NCI-H187 (cell line): ENCODE measurements at places on chromosomes 12 and 14.

- DNase-seq, result no peak
Observed at GRCh38 chr14:39568809-39569538, 136.7 kb upstream of the FBXO33 start.

GRCh38 chr12:25757037-25757665, 201.3 kb upstream of the RASSF8 start:
- DNase-seq, result no peak

DNA sequence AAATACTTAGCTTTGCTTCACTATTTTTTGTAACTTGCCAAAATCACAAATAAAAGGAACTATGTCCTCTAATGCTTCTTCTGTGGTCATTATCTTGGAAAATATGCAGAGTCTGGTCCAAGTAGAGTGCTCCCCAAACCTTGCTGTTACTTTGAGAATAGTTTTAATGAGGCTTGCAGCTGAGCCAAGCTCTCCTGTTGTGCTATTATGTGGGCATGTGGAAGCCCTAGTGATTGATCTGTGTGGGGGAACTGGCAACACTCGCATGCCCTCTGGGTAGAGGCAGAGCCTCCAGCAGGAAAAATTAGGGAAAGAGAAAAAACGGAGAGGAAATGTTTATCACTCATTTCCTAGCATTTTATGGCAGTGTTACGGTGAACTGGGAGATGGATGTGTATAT, 473.1 kb downstream of the EGLN3 start:
- DNase-seq, result no peak

DNA sequence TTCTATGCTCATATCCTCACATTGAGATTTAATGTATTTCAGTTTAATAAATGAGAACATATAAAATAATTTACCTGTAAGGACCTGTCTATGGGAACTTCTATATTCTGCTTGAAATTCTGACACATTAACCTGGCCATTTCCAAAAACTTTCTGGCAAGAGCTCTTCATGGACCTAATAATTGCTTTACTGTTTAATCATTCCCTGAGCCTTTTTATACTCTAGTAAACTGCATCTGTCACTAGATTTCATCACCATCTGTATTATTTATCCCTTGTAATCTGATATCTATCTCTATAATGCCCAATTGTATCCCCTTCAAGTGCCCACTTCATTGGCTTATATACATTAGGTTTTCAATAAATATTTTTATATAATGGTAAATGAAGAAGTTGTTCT, 327.7 kb downstream of the RAD51B start:
- DNase-seq, result no peak

- DNase-seq, result no peak
Observed at GRCh38 chr14:93811676-93812075, 23.4 kb upstream of the PRIMA1 start.

GRCh38 chr12:108907839-108908351, 28.0 kb downstream of the DAO start:
- DNase-seq, result no peak
